ENCODE measurements at places on chromosomes 1 and 21.

DNA sequence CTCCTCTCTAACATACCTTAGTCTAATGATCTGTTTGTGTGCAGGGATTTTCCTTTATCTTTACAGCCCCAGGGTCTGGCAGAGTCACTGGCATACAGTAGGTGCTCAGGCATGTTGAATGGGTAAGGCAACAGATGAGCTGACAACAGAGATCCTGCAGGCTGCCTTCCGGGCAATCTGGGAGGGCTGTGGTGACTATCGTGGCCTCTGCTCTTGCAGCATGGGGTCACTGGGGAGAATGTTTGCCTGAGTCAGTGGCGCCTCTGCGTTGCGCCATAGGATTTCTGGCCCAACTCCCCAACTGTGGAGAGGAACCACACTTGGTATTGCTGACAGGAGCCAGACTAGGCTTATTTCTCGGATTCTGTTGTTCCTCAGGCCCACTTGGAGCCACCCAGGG lies 93.8 kb downstream of the LAMC2 start:
- no peak for DNase-seq

DNA sequence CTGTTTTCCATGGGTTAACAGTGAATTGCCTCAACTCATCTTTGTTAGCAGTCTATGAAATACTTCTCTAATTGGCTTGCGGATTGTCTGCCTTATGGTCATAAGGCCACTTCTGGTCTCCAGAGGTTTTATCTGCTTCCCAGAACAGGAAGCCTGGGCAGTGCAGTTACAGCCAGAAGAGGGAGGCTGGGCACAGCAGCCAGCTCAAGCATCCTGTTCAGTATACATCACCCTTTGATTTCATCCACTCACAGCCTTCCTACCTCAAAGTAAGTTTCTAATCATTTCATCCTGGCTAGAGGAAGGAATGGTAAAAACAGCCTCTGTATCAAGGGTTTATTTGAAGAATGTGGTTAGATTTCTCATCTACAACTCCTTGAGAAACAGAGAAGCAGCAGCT lies 311.5 kb upstream of the DEPDC1 start:
- no peak for DNase-seq

DNA sequence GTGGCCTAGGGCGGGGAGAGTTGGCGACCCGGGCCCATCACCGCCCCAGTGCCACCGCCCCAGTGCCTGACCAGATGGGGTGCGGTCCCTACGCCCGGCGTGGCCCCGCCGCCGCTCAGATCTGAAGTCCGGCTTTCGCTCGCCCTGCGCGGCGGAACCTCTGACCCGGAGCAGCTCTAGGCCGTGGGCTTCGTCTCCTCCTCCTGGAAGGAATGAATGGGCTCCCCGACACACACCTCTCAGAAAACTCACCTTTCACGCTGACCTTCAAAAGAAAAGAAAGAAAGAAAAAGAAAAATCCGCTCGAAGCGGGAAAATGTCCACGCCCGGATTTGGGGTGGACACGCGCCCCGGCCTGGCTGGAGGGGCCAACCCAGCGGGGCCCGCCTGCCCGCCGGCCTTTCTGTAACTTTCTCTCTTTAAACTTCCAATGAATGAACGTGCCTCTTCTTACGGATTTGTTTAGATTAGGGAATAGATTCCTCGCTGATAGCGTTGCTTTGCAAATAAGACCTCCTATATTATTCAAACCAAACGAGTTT lies 5.4 kb upstream of the SIM2 start:
- no peak for DNase-seq

DNA sequence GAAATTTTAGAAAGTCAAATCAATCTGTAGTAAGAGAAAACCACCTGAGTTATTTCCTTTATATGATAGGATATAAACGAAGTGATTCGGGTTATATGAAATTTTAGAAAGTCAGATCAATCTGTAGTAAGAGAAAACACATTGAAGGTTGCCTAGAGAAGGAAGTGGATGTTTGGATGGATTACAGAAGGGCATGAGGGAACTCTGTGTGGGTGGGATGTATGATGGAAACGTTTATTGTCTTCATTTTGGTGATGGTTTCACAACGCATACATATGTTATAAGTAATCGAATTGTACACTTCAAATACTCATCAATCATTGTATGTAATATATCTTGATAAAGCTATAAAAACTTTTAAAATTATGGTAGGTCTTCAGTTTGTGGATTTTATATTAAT lies 5.1 kb downstream of the CR1 start:
- no peak for DNase-seq

GRCh38 chr1:221772117-221772516 lies 30.2 kb upstream of the DUSP10 start:
- no peak for DNase-seq

DNA sequence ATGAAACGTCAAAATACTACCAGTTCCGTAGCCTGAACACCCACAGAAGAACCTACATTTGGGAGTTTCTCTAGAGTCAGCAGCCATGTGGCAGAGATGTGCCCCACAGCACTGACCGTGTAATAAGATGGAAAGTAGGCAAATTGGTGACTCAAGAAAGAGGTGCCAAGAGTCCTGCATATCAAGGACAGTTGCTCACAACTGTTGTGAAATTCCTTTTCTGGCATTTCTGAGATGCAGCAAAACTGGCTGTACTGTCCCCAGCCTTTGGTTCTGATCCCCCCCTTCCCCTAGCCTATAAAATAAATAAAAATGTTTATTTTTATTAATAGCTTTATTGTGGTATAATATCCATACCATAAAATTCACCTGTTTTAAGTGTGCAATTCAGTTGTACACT lies 324.0 kb downstream of the PCP4 start:
- no peak for DNase-seq

DNA sequence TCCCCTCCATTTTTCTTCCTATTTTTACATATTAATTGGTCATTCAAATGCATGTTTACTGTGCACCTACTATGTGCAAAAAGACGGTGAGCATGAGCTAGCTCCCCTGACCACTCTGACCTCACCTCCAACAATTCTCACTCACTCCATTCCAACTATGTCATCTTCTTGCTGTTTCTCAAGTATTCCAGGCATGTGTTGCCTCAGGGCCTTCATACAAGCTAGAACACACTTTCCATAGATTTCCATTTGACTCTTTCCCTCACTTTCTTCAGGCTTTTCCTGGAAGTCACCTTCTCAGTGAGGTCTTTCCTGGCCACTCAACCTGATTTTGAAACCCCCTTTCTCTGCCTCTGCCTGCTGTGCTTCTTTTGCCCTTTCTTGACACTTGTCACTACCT lies 32.6 kb downstream of the CHIA start:
- DNase-seq = no peak

GRCh38 chr1:231170875-231171274 lies 9.0 kb downstream of the TRIM67 start:
- no peak for DNase-seq

DNA sequence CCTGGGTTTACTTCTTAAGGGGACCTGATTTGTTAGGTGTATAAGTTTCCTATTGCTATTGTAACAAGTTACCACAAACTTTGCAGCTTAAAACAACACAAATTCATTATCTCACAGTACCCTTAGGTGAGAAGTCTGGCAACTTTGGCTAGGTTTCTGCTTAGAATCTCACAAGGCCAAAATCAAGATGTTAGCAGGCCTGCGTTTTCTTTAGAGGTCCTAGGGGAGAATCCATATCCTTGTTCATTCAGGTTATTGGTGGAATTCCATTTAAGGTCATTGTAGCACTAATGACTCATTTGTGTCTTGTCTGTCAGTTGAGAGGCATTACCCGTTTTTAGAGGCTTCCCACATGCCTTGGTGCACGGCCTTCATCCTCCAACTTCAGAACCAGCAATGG lies 8.2 kb upstream of the SH2D1B start:
- no peak for DNase-seq

- no peak for DNase-seq
These were observed 14.6 kb downstream of the SLC35E2B start for GRCh38 chr1:1677718-1678580.

GRCh38 chr1:52667984-52668383 lies 30.2 kb downstream of the COA7 start:
- no peak for DNase-seq

DNA sequence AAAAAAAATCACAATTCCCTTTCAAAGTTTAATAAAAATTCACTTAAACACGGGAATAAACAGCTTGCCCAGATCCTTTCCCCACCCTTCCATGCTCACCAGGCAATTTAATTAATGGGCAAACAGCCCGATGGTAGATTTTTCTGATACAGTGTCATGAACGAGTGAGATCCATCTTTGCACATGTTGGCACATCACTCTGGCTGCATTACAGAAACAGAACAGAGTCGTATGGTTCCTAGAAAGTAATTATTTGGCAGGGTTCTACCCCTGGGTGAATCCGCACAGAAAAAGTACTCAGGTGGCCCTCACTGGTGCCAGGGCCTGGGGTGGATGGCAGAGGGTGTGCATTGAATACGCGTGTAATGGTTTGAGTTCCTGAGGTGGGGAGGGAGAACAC lies 24.6 kb upstream of the OVAAL start:
- DNase-seq = no peak

DNA sequence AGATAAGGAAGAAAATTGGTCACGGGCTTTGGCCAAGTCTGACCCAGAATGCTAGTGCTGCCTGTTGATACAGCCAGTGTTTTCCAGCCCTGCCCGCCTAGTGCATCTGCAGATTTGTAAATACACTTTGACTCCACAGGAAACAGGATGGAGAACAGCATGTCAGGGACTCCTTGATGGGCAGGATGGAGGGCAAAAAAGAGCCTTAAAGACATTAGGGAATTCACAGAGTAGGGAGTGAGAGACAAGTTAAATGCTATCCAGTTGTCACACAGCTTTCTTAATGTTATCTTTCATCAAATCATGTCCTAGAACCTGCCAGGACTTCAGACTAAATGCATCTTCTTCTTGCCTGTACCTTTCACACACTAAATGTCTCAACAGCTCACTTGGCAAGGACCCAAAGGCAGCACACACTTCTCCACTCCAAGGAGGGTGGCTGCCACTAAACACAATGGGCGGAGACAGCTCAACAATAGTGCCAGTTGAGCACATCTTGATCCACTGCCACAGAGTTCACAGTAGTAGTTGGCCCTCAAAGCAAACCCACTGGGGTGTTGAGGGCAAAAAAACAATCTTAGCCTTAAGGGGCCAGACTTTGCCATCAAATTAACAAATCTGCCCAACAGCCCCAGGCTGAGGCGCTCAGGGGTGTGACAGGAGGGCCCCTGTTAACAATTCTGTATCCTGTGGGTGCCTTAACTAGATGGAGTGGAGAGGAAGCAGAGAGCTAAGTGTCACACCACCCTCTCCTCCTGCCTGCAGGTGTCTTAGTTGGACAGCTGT lies 2.7 kb downstream of the HIVEP3 start:
- DNase-seq = no peak

DNA sequence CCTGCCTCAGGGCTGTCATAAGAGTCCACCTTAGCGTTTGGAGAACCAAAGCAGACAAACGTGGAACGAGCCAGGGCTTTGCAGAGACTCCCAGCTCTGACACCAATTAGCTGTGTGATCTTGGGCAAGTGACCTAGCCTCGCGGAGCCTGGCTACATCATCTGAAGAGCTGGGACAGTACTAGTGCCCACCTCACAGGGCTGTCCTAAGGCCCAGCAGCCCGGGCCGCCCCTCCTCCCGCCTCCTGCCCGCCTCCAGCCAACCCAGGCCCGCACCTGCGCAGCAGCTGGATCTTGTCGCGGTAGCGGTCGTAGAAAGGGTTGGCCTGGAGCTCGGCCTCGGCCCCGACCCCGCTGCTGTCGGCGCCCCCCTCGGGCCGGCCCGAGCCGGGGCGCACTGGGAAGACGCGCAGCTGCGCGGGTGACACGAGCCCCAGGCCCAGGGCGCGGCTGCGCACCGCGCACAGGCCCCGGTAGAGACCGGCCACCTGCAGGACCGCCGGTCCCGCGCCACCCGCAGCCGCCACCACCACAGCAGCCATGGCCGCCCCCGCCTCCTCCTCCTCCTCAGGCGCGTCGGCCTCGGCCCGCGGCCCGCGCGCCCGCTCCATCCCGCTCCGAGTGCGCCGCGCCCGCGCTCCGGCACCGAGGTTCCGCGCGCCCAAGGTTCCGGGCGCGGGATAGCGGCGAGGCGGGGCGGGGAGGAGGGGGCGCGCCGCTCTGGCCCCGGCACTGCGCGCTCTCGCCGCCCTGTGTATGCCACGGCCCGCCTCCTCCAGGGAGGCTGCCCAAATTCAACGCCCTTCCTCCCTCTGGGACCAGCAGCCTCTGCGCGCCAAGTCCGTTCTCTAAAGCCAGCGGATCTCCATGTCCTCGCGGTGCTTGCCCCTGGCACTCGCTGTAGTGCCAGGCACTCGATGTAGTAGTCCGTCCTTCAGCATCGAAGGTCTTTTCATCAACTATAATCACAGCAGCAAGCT lies at the start of gene ATPAF1:
Gene ATPAF1, minus strand, starts transcription at position 583 of the 979 bp plus-strand sequence. Its CDS starts 42 bp downstream, at position 541.
- DNase-seq = peak; percentile 62

DNA sequence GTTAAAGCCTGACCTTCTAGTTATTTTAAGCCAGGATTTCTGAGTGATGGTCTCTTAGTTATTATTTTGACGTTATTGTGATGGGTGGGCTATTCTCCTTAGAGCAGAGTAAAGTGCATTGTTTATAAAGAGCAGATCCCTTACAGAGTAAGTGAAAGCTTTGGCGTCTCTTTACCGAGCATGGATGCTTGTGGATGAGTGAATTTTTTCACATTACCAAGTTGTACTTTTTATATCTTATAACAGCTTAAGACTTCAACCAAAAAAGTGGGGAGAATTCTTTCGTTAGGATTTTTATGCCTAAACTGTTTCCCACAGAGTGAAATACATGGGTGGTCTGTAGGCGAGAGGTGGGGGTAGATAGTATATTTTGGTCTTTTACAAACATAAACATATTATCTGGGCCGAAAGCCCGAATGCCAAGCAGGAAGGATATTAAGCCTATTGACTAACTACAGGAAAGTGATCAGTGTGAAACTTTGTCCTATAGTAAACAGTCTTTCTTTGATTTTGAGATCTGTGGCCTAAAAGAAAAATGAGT lies 279.1 kb upstream of the C1orf105 start:
- DNase-seq = no peak

DNA sequence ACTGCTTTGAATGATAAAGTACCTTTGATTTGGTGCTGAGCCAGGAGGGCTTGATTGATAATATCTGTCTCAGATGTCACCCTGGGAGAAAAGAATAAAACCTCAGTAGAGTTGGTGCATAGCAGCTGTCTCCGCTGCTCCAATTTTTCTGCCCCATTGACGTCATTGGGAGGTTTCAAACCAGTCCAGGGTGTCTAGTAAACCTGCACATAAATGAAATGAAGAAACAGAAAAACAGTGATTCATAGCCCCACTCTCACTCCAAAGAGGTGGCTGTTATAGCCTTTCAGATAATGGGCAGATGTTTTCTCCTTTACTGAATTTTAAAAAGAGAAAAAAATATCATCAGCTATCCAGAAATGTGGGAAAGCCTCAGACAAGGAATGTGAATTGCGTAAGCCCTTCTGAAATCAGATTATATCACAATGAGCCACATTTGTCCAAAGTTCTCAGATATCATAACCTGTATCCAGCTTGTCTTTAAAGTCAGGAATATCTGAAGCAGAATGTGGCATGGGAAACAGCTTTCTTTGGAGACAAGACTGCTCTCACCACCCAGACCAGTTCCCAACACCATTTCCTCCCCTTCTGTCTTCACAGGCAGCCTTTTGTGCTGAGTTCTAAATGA lies 351.3 kb upstream of the SGIP1 start:
- no peak for DNase-seq

GRCh38 chr1:41487126-41488039 lies 2.9 kb upstream of the EDN2 start:
- DNase-seq = no peak

Data from hypothalamus (tissue), 51 donors.